Activated CD8-positive, alpha-beta memory T cell treated with anti-CD3 and anti-CD28 coated beads, Interleukin-2, amount 50 U/mL, for 4 hours (primary cell): ENCODE measurements at places on chromosomes 4 and X.

DNA sequence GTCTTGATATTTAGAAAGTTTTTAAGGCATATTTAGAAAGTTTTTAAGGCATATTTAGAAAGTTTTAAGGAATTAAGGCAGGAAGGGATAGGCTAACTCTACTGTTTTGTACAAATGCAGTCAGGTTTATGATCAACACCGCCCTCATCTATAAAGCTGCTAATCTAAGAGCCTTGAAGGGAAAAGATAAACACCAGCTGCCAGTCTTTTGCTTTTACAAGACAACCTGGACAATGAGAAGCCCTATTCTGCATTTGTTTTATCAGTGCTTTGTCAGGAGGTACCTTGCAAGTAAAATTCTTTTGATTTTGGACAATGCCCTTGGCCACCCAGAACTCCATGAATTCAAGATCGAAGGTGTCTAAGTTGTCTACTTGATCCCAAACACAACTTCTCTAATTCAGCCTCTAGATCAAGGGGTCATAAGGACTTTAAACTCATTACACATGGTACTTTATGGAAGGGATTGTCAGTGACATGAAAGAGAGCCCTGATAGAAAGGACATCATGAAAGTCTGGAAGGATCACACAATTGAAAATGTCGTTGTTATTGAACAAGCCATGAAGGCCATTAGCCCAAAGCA is 39.8 kb downstream of the IL15 start:
- no peak for DNase-seq

DNA sequence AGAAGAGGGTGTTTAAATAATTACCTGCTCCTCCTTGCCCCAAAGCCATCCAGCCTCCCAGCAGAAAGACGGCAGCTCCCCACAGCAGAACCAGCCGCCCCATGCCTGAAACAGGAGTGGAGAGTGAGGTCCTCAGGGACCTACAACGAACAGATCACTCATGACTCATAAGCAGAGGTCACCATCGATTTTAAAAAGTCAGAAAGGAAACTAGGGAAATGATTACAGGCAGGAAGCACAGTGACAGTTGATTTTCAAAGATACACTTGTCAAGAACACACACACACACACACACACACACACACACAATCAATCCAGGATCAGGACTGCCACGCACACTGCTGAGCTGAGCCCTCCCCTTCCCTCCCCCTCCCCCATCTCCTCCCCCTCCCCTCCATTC is at the start of gene CRLF2:
CRLF2 (minus strand) TSS at position 118 of the 400 bp plus-strand sequence; CDS start at position 103, 15 bp downstream.
- DNase-seq, result no peak

DNA sequence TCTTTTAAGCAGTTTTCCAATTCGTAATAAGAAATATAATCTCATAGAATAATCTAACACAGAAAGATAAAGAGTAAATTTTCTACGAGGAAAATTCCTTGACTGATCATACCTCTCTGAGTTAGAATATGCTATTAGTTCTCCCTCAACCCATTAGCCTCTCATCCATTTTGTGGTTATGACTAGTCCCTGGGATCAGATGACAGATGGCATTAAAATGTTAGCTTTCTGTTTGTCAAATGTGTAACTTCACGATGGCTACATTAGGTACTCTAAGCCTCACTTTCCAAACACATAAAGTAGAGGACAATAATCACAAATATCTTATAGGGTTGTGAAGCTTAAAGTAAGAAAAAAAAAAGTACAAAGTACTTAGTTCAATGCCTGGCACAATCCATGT is 112.2 kb downstream of the ZAR1 start:
- no peak for DNase-seq

- DNase-seq, result no peak
Measured at GRCh38 chrX:41604177-41604576, 84.6 kb upstream of the GPR34 start.

DNA sequence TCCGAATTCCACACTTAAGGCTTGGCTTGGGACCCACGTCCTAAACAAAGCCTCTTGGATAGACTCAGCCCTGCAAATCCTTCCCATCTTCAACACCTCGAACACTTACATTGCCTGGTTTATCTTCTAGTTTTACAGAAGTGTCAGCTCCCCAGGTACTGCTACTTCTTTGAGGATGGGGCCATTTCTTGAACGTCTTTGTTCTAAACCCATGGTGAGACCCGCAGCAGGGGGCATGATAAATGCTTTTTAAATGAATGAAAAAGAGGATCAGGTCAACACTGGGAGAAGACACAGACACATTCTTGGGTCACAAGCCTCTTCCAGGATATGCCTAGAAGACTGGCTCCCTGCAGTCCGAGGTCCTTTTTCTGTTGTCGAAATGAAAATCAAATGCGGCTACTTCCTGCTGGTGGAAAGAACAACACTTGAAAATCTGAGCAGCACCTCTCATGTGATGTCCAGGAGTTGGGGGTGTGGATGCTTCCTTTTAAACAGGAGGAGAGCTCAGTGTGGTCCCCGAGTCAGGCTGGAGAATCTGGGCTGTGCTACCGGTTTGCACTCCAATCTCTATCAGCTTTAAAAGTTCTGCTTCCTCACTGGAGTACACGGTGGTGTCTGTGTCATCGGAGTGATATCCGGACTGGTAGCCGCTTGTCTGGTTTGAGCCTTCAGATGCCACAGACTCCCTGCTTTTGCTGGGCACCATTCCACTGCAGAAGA is 45.8 kb downstream of the KDR start:
- no peak for DNase-seq

GRCh38 chrX:101485212-101485949 is at the start of gene ARMCX4:
TSS of gene ARMCX4 (plus strand) at chrX:101485456. CDS start at chrX:101488590, 3,134 bp downstream.
- DNase-seq, result peak; percentile 49

GRCh38 chrX:110241816-110242215 is 76.1 kb downstream of the AMMECR1 start:
- no peak for DNase-seq

- DNase-seq, result peak; percentile 22
Measured at GRCh38 chrX:118976599-118977340, 2.4 kb downstream of the LONRF3 start.

- no peak for DNase-seq
Measured at GRCh38 chr4:11774346-11774745, 345.7 kb upstream of the HS3ST1 start.

DNA sequence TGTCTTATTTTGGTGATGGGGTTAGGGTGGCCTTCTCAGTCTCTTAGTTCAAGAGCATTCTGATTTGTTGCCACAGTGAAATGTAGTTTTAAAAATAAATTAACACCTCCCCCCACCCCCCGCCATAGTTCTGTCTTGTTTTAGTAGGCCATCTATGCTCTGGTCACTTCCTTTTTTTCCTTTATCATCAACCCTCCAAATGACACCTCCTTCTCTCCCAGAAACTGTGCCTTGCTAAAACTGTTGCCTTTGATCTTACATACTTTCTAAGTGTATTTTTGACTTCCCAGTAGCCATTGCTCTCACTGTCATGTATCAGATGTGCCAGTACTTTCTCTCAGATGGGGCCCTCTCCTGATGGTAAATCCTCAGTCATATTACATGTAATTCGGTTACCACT is 14.5 kb upstream of the NDUFC1 start:
- DNase-seq, result no peak

DNA sequence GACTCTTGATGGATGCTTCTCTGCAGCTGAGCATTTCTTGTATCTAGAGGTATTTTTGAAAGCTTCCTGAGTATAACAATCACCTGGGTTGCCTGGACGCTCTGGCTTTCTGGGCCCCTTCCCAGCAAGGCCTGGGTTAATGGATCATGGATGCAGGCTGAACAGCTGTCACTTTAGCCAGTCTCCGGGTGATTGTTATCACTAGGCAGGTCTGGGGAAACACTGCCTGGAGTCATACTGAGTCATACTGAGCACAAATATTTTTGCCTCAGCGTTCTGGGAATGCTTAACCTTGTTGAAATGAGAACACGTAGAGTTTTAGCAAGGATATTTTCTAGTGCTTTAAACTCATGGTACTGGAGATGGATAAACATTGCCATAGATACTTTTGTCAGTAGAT is 102.6 kb downstream of the PHEX start:
- DNase-seq, result no peak

DNA sequence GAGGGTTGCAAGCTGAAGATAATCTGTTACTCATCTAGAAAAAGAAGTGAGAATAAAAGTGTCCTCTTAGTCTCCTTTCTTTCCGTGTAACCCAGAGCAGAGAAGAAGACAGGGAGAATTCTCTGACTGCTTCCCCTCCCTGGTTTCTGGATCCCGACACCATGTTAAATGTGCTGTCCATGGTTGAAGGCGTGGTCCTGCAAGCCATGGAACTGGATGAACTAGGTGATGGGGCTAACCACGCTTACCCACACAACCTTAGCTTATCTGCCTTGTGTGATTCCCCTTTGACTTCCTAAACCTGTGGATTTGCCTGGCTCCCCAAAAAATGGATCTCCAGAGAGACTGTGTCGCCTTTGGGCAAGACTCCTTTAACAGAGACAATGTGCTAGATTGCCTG is 907.6 kb downstream of the FSTL5 start:
- no peak for DNase-seq

- no peak for DNase-seq
Measured at GRCh38 chr4:183345261-183345660, 23.0 kb upstream of the CLDN24 start.

DNA sequence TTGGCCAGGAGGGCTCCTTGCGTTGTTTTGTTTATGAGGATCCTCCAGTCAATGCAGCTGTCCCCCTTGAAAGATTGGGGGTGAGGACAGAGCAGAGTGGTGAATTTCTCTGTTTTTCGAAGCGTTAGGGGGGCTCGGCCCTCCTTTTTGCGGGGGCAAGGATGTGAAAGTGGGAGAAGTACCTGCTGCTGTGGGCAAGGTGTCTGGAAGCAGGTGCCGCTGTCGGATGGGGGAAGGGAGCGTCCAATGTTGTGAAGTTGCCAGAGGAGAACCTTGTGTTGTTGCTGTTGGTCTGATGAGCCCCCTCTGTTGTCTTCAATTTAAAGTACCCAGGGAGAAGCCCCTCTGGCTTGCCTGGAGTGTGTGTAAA is 613 bp downstream of the GLRB start:
- DNase-seq, result no peak

DNA sequence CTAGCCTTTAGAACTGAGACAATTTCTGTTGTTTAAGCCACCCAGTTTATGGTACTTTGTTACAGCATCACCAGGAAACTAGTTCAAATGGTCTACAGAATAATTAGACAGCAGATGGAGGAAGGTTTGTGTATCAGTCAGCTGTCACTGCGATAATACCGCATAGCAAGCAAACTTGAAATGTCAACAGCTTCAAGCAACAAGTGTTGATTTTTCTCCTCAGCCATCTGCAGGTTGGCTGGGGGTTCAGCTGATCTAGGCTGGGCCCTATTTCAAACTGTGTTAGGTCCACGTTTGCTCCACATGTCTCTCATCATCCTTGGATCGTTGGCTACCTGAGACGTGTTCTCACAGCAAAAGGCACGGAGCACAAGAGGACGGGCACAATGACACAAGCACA is 19.2 kb upstream of the PHEX start:
- DNase-seq, result no peak

DNA sequence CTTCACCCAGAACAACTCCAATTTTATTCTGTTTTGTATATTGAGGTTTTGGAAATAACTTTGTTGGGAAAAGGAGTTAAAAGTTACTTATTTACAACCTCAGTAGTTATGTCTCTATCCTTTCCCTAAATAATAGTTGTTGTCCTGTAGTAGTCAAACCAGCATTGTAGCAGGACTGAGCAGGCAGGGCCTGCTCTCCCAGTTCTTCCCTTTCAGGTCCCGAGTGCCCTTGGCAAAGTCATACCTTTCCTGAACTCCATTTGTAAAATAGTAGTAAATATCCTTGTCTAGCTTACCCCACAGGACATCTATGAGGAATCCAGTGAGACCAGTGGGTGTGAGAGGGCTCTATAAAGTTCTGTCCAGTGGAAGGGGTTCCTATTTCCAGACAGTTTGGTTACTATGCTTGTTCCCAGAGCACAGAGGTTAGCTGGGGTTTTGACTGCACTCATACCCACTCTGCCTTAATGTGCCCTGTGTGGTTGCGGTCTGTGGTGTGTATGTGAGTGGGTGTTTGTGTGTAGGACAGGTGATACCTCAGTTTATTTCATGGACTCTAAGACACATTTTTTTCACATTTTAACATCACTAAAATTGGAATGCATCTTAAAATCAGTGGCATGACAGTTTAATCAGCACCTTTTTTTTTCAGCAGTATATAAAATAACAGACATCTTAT is 136.3 kb downstream of the AMMECR1 start:
- DNase-seq, result no peak

DNA sequence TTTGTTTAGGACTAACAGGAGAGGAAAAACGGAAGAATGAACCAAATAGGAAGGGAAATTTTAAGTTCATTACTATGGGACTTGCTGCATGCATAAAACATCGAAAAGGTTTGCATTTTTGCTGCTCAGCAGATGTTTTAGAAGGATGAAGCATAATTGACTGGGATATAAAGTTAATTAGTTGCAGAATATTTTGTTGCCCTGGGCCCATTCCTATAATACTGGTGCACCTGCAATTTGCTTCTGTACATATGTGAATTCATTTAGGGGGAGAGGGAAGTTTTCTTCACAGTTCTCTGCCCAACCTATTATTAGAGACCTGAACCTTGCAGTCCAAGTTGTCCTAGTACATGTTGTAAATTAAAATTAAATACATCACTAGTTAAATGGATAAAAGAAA is 232.0 kb downstream of the UGT8 start:
- no peak for DNase-seq

- DNase-seq, result no peak
Measured at GRCh38 chrX:133302775-133303445, 84.8 kb upstream of the TFDP3 start.

DNA sequence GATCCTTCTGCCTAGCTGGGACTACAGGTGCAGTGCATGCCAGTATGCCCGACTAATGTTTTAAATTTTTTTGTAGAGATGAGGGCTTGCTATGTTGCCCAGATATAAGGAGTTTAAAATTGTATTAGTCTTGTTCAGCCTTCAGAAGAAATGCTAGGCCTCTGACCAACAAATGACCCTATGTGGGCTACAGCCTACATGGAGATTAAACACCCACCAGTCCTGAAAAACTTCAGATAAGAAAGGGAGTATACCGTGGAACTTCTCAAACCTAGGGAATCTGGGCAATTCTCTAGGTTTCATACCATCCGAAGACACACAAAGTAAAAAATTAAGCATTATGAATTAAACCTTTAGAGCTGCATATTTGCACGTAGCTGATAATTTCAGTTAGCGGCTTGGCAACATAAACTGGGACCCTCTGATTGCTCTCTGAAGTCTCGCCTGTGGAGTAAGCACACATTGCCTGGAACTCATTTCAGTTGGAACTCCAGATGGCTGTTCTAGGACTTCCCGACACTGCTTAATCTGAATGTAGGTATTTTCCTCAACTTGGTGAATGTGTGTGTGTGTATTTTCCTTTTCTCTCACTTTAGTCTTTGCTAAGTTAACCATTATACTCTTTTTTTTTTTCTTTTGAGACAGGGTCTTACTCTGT is 33.0 kb downstream of the MOB1B start:
- no peak for DNase-seq

- no peak for DNase-seq
Measured at GRCh38 chrX:9337046-9337445, 127.8 kb upstream of the TBL1X start.

- no peak for DNase-seq
Measured at GRCh38 chrX:107542500-107542899, 85.8 kb upstream of the PRPS1 start.
